Stomach (tissue), 19 donors: ENCODE measurements at places on chromosomes 7 and 10.

DNA sequence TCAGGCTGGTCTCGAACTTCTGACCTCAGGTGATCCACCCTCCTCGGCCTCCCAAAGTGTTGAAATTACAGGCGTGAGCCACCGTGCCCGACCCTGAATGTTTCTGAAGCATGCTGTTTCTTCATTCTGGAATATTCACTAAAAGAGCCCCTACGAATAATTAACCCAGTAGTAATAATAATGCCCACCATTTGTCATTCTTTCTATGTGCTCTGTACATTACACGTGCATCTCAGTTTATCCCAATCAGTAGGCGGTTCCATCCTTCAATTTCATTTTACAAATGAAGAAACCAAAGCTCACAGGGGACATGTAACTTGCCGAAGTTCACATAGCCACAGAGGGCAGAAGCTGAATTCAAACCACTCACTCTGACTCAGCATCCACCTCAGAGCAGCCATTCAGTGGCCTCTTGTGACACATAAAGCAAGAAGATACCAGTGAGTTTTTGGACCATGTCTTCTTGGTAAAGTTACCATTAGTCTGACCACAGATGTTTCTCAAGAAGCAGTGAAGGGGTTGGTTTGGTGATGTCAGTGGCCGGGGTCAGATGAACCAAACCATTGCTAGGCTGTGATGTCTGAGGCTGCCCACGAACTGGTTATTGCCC is 71.9 kb upstream of the DUSP5 start:
- no peak for DNase-seq

- DNase-seq, result no peak
Observed at GRCh38 chr10:119449760-119450461, 92.6 kb downstream of the RGS10 start.

DNA sequence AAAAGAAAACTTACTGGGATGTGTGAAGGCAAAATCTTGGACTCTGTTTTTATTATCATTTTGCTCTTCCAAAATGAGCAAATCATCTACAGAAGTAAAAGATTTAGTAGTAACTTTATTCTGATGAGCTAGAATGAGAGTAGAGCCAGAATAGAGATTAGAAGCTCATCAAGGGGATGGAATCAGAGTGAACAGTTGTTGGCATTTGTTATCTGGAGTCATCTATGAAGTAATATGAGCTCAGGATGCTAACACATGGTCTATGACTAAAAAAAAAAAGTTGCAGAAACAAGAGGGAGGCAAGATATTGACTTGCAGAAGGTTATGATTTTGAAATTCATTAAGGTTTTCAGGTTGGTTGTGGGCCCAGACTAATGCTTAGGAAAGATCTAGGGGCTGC is 409.1 kb upstream of the ETV1 start:
- no peak for DNase-seq

DNA sequence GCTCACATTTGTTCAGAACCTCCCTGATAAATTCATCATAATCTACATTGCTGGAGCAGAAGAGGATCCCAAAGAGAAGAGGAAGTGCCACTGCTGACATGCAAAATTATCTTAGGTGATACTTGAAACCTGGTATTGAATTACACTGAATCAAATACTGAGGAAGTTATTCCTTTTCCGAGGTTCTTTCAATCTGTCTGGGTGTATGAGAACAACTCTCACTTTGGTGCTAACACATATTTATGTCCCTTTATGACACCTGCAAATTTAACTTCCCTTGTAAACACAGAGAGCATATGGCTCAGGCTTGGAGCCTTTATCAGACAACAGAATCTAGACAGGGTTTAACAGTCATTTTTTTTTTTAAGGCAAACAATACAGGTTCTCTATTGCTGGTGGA is 131.4 kb downstream of the SRPK2 start:
- no peak for DNase-seq

DNA sequence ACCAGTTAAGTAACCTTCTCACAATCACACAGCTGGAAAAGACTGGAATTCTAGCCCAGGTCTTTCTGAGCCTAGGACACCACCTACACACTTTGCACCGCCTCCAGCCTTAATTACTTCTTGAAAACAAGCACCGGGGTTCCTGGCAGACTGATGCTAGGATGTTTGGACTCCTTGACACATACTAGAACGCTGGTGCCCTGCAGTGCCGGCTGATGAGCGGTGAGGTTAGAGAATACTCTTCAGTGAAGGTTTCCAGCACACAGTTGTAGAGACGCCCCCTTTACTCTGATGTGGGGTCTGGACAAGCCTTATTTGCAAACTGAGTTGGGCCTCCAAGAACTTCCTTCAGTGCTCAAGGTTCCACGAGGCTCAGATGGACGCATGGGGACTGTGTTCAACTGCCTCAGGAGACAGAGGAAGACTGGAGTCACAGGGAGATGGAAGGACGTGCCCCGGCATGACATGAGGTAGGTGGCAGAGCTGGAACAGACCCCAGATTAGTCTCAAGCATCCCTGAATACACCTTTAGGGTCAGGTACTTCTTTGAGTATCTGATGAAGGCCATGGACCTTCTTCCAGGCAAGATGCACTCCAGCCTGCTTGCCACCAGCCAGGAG is 89.6 kb downstream of the COBL start:
- DNase-seq, result no peak

DNA sequence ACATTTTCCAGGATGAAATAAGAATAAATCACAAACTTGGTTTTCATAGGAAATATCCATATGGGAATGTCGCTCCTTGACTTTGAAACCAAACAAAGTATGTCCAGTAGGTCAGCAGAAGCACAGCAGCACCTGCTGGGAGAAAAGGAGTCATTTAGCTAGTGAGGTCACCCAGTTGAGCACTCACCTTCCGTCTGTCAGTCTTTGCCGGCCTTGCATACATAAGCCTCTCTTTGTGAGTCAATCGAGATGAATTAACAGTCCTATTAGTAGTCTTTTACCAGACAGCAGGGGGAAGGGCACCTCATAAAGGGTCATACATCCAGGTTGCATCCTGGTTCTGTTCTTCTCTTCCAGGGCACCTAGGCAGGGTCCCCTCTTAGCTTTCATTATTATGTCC is 232.5 kb upstream of the FZD1 start:
- no peak for DNase-seq

GRCh38 chr7:77989981-77990566 is 191.5 kb downstream of the PHTF2 start:
- DNase-seq, result peak; percentile 58

DNA sequence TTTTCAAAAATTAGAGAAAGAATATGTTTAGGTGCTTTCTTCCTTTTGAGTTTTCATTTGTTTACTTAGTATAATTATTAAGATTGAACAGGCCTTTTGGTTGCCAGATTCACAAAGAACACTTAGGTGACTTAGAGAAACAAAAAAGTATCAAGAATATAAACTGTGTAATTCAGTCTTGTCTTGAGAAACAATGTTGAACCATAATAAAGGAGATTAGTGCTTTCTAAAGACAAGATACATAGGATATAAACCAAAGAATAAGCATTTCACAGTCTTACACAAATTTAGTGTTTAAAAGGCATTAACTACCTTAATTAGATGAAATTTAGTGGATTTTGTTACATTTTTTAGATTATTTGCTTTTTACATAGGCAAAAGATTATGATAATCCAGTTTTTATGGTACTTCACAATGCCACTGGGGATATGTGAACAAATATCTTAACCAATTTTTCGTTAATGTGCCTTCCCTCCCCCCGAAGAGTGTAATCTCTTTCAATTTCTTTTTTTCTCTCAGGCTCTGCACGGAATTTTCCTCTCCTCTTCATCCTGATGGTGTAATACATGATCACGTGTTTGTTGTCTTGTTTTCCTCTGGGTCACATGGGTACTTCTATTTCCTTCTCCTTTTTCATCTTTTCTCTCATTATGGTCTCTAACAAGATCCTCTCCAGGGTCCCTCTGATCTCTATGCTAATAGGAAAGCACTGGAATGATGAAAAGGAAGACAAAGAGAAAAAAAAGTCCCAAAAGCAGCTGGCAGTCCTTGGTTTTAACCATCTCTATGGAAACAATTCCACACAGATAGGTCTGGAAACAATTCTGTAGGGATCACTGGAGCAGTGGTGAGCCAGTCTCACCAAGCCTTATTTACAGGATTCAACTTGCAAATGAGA is 3.7 kb upstream of the HNRNPH3 start:
- no peak for DNase-seq

- no peak for DNase-seq
Observed at GRCh38 chr10:70650104-70650503, 22.2 kb upstream of the ADAMTS14 start.

- DNase-seq, result no peak
Observed at GRCh38 chr7:31948029-31948428, 122.2 kb downstream of the PDE1C start.

GRCh38 chr10:43408331-43408709 is 666 bp downstream of the HNRNPF start:
- no peak for DNase-seq

DNA sequence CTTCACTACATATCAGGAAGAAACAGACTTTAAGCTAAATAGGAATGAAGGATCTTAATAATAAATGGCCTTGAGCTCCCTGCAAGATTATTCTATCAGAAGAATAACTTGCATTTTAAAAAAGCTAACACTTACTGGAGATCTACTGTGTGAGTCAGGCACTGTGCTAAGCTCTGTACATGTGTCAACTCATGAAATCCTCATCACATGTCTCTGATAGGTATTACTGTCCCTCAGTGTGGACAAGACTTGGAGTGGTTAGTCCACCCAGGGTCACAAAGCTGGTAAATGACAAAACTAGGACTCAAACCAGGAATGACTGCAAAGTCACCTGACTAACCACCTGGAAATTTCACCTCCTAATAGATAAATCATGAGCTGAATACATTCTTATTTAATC is 57.1 kb upstream of the KCTD7 start:
- DNase-seq, result no peak

DNA sequence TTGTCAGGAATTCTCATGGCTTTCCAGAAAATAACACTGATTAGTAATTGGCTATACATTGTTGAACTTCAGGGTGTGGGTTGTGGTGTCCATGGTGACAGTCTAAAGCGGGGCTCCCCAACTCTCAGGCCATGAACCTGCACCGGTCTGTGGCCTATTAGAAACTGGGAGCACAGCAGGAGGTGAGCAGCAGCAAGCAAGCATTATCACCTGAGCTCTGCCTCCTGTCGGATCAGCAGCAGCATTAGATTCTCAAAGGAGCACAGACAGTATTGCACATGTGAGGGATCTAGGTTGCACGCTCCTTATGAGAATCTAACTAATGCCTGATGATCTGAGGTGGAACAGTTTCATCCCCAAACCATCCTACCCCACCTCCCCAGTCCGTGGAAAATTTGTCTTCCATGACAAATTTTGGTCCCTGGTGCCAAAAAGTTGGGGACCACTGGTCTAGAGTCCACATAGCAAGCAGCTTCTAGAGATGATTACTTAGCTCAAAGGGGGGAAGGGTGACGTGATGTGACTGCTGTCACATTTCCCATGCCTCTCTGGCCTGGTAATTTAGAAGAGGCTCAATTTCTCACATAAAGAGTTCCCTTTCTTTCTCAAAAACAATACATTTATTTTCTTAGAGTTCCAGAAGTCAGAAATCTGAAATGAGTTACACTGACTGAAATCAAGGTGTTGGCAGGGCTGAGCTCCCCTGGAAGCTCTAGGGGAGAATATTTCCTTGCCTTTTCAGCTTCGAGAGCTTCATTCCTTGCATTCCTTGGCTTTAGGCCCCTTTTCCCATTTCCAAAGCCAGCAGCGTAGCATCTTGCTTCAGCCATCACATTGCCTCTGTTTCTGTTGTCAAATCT is 17.6 kb upstream of the FAM221A start:
- DNase-seq, result no peak

DNA sequence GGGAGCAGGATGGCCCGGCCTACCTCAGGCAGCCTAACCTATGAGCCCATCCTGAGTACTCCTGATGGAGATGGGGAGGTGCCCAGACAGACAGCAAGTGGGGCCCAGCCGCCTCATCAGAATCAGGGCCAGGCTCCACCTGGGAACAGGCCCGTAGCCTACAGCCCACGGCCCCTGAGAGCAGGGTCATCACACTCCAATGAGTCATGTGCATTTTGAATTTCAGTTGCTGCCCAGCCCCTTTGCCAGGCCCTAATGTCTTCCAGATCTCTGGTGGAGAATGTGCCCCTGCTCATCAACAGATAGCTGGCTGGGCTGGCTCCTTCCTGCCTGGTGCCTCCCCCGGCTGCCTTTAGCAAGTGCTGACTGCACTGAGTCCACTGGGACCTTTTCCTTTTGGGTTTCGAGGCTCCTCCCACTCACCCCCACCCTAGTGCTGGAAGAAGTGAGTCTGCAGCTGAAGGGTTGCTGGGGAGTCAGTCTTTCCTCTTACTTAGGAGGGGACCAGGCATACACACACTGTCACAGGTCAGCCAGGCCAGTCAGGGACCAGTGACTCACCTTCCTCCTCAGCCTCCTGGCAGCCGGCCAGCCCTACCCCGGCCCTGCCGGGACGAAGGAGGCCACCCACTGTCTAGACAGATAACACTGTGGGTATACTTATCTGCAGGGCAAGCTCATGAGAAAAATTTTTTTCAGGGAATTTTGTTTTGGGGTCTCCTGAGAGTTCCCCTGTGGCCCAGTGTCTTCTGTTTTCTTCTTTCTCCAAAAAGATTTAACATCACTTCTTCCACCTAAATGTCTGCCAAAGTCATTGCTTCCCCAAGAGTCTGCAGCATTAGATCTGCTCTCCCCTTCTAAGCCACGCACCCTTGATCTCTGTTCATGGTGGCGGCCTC is 9.1 kb upstream of the ASIC3 start:
- DNase-seq, result peak; percentile 80

GRCh38 chr10:91007655-91008054 is 86.8 kb upstream of the ANKRD1 start:
- DNase-seq, result no peak

DNA sequence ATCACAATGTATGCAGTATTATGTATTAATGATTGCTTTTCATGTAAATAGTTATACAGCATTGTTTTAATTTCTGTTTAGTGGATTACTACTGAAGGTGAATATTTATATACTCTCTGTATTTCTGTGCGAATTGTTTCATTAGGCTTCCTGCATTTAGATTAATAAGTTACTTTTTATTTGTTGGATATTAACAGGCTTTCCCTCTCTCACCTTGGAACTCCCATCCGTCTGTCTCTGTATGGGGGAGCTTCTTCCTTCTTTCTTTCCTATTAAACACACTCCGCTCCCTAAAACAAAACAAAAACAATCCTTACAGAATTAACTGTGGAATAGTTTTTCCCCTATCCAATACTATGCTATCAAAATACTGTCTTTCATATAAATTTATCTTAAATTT is 205.1 kb downstream of the CACNB2 start:
- no peak for DNase-seq

DNA sequence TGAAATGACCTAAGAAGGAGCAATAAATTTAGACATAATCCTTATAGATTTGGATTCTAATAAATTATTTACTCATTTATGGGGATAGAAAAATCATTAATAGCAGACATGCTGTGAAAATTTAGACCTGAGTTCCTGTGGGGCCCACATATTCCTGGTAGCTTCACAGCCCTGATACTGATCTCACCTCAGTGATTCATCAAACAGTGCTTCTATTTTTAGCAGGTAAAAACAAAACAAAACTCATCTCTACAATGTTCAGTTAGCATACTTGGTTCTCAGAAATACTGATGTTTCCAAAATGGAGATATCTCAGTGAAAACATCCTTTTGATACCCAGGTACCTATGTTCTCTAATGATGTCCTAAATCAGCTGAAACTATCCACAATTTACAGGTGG is 841.1 kb upstream of the SORCS1 start:
- no peak for DNase-seq
